ENCODE measurements at places on chromosomes 4 and X.

DNA sequence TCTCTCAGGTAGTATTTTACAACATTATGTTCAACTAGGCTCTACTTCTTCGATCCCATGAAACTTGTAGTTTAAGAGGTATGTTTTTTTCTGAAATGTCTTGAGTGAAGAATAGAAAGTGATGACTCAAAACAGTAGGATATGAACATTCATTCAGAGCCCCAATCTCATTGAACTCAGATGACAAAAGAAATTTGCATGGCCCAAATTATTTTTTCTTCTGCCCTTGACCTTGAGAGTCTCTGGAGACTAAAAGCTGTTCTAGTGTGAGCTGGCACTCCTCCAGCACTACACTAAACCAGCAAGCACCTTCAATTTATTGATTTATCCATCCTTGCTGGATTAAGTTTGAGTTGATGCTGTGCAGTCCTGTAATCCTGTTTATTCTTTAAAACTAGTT, 4.0 kb downstream of the DCLK2 start:
- DNase-seq, result no peak

GRCh38 chrX:110146521-110146920, 143.6 kb downstream of the TMEM164 start:
- peak; percentile 50 for DNase-seq

DNA sequence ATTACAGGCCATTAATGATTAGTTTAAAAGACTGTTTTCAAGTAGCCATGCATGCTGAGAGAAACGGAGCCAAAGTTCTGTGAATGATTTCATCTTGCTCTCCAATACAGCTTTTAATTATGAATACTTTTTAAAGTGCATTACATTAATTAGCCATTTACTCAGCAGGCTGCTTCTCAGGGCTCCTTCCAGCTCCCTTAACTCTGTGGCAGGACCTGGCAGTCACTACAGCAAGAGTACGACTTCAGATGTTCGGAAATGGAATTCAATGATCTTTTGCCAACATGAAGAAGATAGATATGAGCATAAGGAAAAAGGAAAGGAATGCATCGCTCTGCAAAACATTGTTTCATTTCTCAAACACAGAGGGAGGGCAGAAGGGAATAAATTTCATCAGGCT, 987.2 kb downstream of the PDHA2 start:
- no peak for DNase-seq

GRCh38 chrX:150200820-150201287, 162.3 kb upstream of the MAMLD1 start:
- DNase-seq, result no peak

DNA sequence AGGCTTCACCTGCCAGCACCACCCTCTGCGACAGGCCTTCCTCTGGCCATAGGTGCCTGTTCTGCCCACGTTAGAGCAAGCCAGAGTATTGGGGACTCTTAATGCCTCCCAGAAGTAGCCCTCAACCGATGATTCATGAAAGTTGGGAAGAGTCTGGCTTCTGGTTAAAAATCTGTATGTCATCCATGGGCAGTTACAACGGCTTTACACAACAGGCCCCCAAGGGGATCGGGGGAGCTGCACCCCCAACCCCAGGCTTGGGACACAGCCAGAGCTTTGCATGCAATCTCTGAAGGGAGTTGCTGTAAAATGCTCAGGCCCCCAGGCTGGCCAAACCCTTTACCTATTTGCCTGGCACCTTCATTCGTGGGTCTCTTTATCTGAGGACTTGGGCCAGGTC, 5.4 kb upstream of the CYTL1 start:
- no peak for DNase-seq

GRCh38 chr4:55866290-55866907, 13.0 kb downstream of the EXOC1 start:
- no peak for DNase-seq

GRCh38 chr4:2570551-2571222, 34.2 kb downstream of the FAM193A start:
- DNase-seq, result no peak

DNA sequence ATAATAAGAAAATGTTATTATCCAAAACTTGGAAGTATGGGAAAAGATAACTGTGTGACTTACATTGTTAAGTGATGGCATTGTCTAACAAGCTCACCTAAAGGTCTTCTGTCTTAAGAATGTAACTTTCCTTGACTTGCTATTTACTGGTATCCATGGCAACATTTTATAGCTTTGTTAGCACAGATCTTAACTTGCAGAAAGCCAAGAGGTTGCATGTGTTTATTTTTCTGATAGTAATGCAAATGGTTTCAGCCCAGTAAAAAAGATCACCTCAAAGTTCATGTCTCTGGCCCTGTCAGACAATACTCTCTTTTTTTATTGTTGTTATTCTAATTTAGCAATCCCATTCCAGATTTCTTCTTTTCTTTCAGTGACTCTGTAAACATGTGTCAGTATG, 425.3 kb downstream of the SPRY1 start:
- no peak for DNase-seq

GRCh38 chr4:29304595-29304994, 1415.6 kb upstream of the PCDH7 start:
- no peak for DNase-seq

DNA sequence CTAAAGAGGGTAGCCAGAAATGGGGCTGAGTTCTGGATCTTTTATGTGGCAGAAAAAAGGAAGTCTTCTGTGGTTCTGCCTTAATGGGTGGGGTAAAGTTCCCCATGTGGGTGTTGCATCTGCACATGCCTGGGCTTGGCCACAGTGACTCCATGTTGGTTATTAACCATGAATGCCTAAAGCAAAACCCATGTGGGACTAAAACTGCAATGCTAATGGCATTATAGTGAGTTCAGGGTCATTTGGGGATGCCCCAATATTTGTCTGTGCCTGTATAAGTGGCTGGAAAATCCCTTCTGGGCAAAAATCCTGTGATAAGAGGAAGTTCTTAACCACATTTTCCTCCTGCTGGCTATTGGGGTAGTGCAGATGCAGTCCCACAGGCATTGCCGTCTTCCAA, 857.4 kb downstream of the FAT4 start:
- no peak for DNase-seq

- DNase-seq, result no peak
These were observed 53.2 kb downstream of the SPRY1 start for GRCh38 chr4:123449780-123450179.

DNA sequence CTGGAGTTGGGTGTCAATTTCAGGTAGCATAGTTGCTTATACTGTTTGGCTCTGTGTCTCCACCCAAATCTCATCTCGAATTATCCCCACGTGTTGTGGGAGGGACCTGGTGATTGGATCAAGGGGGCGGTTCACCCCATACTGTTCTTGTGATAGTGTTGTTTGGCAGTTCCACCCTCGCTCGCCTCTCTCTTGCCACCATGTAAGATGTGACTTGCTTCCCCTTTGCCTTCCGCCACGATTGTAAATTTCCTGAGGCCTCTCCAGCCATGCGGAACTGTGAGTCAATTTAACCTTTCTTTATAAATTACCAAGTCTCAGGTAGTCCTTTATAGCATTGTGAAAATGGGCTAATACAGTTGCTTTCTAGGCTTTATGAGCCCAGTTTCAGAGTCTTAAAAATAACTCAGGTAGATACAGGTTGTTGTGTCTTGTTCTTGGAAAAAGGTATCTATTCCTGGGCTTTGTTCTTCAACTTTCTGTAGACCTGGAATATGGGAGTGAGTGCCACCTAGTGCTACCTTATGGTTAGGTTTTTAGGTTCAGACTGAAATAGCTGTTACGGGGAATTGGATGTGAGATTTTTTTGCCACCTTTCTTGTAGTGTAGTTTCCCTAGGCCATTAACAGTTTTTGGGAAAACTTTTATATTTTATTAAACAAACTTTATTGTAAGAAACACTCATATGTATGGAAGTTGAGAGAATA, 15.6 kb downstream of the PGK1 start:
- peak; percentile 13 for DNase-seq

- DNase-seq, result no peak
These were observed 34.8 kb downstream of the UBE2K start for GRCh38 chr4:39732728-39733127.

DNA sequence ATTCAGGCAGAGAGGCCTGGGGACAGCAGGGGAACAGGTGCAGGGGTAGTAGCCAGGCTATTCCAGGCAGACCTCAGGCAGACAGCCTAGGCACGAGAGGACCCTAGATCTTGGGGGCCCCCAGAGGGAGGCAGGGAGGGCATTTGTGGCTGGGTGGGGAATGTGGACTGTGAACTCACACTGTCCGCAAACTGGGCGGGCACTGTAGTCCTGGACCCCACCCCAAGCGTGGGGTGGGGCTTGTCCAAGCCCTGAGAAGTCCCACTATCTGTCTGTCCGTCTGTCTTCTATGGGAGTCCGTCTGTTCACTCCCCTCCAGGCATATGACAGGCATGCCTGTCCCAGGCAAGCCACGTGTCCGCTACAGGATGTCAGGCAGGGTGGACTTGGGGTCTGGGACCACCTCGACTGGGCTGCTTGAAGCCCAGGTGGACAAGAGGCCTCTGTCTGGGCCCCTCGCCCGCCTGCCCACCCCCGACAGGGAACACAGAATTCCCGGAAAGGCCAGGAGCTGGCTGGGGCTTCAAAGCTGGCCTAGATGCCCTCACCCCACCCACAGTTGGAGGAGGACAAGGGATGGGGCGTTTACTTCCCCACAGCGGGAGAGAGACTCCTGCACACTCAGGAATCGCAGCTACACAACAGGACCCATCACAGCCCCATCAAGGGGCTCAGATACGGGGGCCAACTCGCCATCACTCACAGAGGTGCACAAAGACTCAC, at the start of gene SLC38A5:
Gene SLC38A5 (minus strand): TSS at position 151 of the 723 bp plus-strand sequence. CDS start 2,336 bp downstream, outside the sequence.
- peak; percentile 15 for DNase-seq

GRCh38 chr4:42489095-42489494, 91.8 kb downstream of the SHISA3 start:
- DNase-seq, result no peak

- DNase-seq, result no peak
These were observed 2326.8 kb upstream of the AGA start for GRCh38 chr4:179768996-179769395.

- no peak for DNase-seq
These were observed 34.6 kb downstream of the WDR1 start for GRCh38 chr4:10082047-10082446.

GRCh38 chr4:61923179-61923578, 723.1 kb downstream of the ADGRL3 start:
- no peak for DNase-seq

GRCh38 chrX:53071064-53071463, 11.1 kb upstream of the TSPYL2 start:
- no peak for DNase-seq

GRCh38 chrX:17788439-17788838, 51.1 kb downstream of the SCML1 start:
- DNase-seq, result peak; percentile 77

GRCh38 chr4:158819942-158820786, 51.3 kb downstream of the FNIP2 start:
- no peak for DNase-seq

- DNase-seq, result no peak
These were observed 35.6 kb downstream of the LIMCH1 start for GRCh38 chr4:41573502-41574001.

- DNase-seq, result peak; percentile 75
These were observed at the start of gene MID1 for GRCh38 chrX:10620121-10620699. MID1 (minus strand) TSS chrX:10620585; CDS start chrX:10567547, 53,038 bp downstream.

DNA sequence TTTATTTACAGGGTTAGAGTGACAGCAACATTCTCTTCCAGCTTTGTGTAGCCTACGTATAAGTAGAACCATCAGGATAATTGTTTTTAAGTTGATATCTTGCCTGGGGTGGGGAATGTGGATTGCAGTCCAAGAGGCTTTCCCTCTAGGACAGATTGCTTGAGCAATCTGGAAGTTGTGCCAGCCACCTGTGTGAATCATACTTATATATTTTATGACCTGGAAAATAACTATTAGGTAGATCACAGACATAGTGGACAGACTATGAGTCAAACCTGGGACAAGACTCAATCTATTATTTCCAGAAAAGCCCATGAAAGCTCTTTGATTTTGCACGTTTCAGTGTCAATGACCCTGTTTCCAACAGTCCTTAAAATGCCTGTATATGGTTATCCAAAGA, 98.9 kb downstream of the TLL1 start:
- DNase-seq, result no peak

DNA sequence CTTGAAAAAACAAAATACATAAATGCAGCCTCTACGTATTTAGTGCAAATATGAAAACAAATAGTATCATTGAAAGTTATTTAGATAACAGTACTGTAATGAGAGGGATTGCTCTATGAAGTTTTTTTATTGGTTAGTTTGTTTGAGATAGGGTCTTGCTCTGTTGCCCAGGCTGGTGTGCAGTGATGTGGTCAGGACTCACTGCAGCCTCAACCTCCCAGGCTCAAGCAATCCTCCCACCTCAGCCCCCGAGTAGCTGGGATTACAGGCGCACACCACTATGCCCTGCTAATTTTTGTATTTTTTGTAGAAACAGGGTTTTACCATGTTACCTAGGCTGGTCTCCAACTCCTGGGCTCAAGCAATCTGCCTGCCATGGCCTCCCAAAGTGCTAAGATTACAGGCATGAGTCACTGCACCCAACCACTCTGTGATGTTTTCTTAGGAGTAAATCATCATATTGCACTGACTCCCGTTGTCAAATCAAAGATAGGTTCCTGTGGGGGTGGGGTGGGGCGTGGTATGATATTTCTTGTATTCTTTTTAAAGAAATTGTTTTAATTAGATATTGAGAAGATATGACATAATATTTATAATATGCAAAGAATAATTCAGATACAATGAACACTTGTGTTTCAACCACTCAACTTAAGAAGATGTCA, 75.8 kb downstream of the ATG4A start:
- no peak for DNase-seq

DNA sequence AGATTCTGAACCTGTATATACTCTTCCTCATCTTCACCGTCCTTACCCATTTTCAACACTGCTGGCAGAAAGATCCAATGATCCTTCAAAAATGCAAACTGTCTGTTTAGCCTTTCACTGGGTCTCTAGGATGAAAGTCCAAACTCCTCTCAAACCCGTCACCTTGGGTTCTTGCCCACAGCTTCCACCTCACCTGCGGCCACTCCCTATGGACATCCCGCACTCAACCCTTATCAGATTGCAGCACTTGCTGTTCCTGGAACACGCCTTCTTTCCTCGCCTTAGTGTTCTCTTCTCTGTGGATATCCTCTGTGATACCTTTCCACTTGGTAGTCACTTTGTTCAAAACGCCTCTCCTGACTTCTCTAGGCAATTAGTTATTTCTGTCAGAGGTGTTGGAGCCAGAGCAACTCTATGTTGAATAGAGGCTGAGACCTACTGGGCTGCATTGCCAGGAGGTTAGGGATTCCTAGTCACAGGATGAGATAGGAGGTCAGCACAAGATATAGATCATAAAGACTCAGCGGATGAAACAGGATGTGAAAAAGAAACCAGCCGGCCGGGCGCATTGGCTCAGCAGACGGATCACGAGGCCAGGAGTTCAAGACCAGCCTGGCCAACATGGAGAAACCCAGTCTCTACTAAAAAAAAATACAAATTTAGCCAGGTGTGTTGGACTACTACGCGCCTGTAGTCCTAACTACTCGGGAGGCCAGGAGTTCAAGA, 4.2 kb upstream of the NOCT start:
- no peak for DNase-seq

DNA sequence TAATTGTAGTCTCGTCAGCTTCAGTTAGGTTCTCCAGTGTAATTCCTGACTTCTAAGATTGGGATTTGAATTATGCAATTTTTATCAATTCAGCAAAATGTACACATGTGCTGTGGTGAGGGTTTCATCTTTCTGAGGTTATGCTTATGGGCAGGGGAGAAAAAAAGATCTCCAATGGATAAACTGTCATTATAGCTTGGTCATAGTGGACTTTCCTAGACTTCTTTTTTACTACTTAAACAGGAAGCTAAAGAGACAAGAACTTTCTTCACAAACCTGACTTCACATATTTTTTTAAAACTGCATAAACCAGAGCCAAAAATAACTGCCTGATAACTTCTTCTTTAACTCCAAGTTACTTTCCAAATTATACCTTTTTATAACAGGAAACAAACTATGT, 21.7 kb upstream of the SPP1 start:
- no peak for DNase-seq

GRCh38 chrX:42920752-42921151, 142.8 kb upstream of the PPP1R2C start:
- DNase-seq, result no peak
